ENCODE measurements at places on chromosomes 4 and X. TPM values are rescaled to one million over a fixed set of nuclear protein-coding genes. Genes with fewer than 3 reads are reported as not detected.

SLC9A7 gene
- total RNA-seq: 13.1 TPM

LDB2 gene
- total RNA-seq: 3.9 TPM

ATP11C gene
- 19.3 TPM for total RNA-seq

FAM133A gene
- not detected for total RNA-seq

TCEAL5 gene
- not detected for total RNA-seq

RBM46 gene
- not detected for total RNA-seq

XAGE2 gene
- total RNA-seq: not detected

MAPK10 gene
- 4.0 TPM for total RNA-seq

ITIH6 gene
- total RNA-seq: not detected

TXK gene
- not detected for total RNA-seq
